Naive thymus-derived CD8-positive, alpha-beta T cell (primary cell): ENCODE measurements at places on chromosomes 7 and 10. TPM values are rescaled to one million over a fixed set of nuclear protein-coding genes. Genes with fewer than 3 reads are reported as not detected.

CYP3A7 gene
- not detected for total RNA-seq

DNA sequence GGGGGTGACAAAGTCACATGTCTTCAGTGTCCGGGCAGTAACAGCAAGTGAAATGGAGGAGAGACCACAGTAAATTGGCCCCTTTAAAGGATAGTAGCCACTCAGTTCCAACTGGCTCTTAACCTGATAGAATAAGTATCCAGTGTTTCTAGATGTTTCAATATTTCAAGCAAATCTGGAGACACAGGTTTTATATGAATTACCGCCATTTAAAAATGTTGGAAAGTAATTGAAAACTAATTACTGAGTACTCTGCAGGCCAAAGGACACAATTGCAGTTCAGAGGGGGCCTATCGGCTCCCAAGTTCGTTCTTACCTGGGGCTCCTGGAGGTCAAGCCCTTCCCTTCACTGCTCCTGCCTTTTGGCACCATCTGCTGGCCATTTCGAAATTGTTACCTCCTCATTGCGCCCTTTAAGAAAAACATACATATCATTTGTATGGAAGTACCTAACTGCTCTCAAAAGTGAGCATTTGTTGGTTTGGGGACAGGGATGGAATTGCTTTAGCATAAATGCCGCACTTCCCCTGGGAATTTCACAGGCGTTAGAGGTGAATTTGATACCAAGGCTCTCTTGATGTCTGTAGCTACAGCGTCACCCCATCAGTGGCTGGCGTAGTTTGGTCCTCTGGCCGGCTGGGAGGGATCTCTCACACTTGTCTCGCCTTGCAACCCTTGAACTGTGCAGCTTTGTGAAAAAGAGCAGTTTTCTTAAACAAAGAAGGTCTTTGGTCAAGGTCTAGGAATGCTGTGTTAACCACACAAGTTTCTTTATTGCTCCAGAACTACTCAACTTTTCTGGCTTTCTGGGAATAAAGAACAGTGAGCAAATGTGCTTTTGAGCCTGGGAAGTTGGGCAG, 220.0 kb downstream of the ARHGAP21 start:
- no peak for DNase-seq
- no peak overlapping the region for H3K27ac ChIP-seq
- H3K27me3 ChIP-seq, result peaks cover 19% of the 10 kb centered on the region
- peaks cover 2% of the 10 kb centered on the region for H3K36me3 ChIP-seq
- H3K4me3 ChIP-seq, result no peak overlapping the region

DNA sequence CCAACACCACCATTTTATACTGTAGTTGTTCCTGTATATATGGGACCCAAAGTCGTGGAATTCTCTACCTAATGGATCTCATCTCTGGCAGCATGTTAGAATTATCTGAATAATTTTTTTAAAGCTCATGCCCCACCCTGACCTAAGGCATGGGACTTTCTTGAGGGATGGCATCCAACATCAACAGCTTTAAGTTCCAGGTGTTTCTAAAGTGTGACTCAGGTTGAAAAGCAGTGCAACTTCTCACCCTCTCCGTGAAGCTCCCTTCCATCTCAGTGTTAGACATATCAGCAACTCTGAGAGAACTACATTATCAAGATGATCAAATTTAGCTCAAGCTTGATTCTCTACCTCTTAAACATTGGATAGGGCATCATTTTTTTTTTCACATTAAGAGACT, 18.1 kb upstream of the RAB18 start:
- peaks cover 13% of the 10 kb centered on the region for H3K27me3 ChIP-seq
- H3K4me1 ChIP-seq, result no peaks in the 10 kb centered on the region

DNA sequence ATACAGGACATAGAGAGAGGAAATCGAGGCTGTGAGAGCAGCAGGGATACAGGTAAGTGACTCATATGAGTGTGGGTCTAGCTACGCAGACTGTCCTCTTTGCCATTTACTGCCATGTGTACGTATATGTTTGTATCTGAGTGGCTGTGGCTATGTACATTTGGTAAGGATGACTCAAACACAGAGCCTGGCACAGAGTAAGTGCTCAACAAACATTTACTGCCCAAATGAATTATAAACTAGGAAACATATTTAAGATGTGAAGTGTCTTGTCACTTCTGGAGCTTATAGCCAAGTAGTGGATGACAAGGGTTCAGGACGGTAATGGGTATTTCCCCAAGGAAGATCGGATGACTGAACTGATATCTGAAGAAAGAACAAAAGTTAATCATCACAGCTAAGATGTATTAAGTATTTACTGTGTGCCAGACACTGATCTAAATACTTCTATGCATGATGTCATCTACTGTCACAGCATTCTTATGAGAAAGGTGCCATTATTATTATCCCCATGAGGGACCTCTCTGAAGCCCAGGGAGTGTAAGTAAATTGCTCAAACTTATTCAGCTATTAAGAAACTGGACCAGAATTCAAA, 6.0 kb downstream of the MRPL43 start:
- no peaks in the 10 kb centered on the region for H3K27me3 ChIP-seq
- no peak for DNase-seq
- no peak overlapping the region for H3K27ac ChIP-seq
- peaks cover 11% of the 10 kb centered on the region for H3K4me1 ChIP-seq
- no peaks in the 10 kb centered on the region for H3K36me3 ChIP-seq

GRCh38 chr7:117896339-117896738, 23.1 kb upstream of the CTTNBP2 start:
- no peak overlapping the region for H3K27ac ChIP-seq
- no peaks in the 10 kb centered on the region for H3K36me3 ChIP-seq
- H3K4me1 ChIP-seq, result no peaks in the 10 kb centered on the region
- no peak overlapping the region for H3K4me3 ChIP-seq

- no peaks in the 10 kb centered on the region for H3K36me3 ChIP-seq
- H3K27me3 ChIP-seq, result peaks cover 3% of the 10 kb centered on the region
- no peaks in the 10 kb centered on the region for H3K4me1 ChIP-seq
Measured at GRCh38 chr7:30173058-30173897, 38.5 kb downstream of the MTURN start.

GRCh38 chr10:31242902-31243301, 76.1 kb upstream of the ZEB1 start:
- no peak for DNase-seq
- H3K27me3 ChIP-seq, result no peaks in the 10 kb centered on the region
- no peaks in the 10 kb centered on the region for H3K4me1 ChIP-seq
- H3K4me3 ChIP-seq, result no peak overlapping the region
- no peaks in the 10 kb centered on the region for H3K36me3 ChIP-seq

GRCh38 chr10:3178042-3178441, 5.5 kb upstream of the PITRM1 start:
- no peak overlapping the region for H3K27ac ChIP-seq
- no peaks in the 10 kb centered on the region for H3K27me3 ChIP-seq
- no peak for DNase-seq
- no peaks in the 10 kb centered on the region for H3K36me3 ChIP-seq
- no peak overlapping the region for H3K4me3 ChIP-seq
- H3K4me1 ChIP-seq, result peaks cover 5% of the 10 kb centered on the region

GRCh38 chr10:29239569-29240472, 49.0 kb upstream of the LYZL1 start:
- H3K4me3 ChIP-seq, result no peak overlapping the region
- H3K27ac ChIP-seq, result no peak overlapping the region
- peaks cover 7% of the 10 kb centered on the region for H3K27me3 ChIP-seq
- H3K4me1 ChIP-seq, result no peaks in the 10 kb centered on the region
- DNase-seq, result no peak

HECW1 gene
- not detected for total RNA-seq

CLDN4 gene
- not detected for total RNA-seq

DNA sequence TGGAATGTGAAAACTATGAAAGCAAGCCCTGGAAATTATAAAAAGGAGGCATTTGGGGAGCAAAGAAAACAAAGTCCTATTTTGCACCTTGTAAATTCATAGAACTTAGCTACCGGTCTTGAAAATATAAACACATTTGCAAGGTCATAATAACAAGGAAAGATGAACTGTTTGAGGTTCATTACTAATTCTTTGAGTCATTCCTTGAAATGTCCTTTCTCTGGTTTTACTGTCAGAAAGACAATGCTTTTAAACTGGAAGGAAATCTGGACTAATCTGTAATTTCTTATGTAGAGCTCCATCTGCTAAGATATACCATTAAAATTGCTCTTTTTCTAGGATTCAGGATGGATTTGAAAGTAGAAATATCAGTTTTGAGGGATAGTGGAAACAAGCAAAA, 1.4 kb downstream of the ERLIN1 start:
- H3K27ac ChIP-seq, result peak overlapping the region; percentile 9
- H3K4me3 ChIP-seq, result peak overlapping the region; percentile 92
- H3K4me1 ChIP-seq, result peaks cover 72% of the 10 kb centered on the region
- no peak for DNase-seq
- H3K27me3 ChIP-seq, result no peaks in the 10 kb centered on the region
- peaks cover 40% of the 10 kb centered on the region for H3K36me3 ChIP-seq

DNA sequence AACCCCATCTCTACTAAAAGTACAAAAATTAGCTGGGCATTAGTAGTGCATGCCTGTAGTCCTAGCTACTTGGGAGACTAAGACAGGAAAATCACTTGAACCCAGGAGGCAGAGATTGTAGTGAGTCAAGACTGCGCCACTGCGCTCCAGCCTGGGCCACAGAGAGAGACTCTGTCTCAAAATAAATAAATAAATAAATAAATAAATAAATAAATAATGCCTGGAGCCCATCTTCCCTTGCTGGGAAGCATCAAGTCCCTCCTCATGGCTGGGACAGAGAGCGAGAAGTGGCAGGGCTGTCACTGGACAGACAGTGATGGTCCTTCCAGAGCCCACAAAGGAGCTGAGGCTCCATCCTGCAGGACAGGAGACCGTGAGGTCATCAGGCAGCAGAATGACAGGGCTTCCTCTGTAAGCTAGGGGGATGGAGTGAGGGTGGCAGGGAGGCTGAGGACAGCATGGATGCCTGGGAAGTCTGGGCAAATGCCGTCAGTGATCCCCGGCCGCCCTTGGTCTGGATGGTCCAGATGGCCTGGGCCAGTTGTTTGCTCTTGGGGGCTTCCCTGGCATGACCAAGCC, 36.4 kb upstream of the ELN start:
- no peaks in the 10 kb centered on the region for H3K4me1 ChIP-seq
- H3K4me3 ChIP-seq, result no peak overlapping the region
- no peaks in the 10 kb centered on the region for H3K27me3 ChIP-seq
- peaks cover 7% of the 10 kb centered on the region for H3K36me3 ChIP-seq
